Fibroblast of skin of right biceps (primary cell): ENCODE measurements at places on chromosomes 1 and 21.

DNA sequence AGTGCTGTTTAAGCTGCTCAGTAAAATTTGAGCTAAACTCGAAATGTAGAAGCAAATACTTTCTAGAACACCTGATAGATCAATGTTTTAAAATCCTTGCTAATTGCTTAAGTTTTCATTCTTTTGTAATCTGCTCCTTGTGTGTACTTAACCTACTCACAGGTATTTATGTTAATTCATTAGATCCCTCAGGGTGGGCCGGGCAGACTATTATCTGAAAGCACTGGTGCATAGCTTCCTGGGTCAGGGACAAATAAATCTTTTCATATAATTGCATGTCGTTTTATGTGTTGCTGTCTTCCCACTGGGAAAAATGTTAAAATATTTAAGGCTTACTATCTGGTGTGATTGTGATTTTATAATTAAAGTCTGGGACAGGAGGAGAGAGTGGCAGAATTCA lies 440.5 kb downstream of the SMYD3 start:
- DNase-seq: no peak

- peak; percentile 90 for DNase-seq
Measured at GRCh38 chr1:194024659-194025058, 838.2 kb upstream of the B3GALT2 start.

DNA sequence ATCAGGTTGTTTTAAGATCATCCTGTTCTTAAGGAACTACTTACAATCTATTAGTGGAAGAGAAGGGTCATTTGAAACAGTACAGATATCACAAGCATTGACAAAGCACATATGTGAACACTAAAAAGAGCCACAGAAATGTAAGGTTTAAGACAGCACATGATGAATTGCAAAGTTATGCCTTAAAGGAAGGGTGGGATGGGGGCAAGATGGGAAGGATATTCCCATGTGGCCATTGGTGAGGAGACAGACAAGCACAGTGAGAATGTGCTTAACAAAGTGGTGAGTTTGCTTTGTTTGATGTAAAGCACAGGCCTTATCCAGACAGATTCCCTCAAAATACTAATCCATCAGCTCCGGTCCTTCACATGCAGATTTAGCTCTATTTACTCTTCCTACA lies 151.6 kb upstream of the IVNS1ABP start:
- DNase-seq: peak; percentile 46

DNA sequence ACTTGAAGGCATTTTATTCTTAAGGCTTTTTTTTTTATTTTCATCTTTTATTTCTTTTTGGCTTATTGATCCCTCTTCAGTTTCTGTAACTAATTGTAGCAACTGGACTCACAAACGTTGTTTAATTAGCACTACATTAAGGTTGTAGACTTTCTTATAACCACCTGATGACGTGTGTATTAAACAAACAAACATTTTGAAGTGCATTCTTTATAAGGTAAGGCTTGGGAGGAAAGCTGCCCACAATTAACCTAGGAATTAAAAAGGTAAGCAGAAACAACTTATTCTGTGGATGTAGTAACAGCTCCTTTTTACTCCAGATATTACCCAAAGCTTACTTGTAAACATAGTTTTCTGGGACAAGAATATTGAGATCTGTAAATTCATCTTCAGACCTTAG lies 55.0 kb downstream of the CAMSAP2 start:
- no peak for DNase-seq

DNA sequence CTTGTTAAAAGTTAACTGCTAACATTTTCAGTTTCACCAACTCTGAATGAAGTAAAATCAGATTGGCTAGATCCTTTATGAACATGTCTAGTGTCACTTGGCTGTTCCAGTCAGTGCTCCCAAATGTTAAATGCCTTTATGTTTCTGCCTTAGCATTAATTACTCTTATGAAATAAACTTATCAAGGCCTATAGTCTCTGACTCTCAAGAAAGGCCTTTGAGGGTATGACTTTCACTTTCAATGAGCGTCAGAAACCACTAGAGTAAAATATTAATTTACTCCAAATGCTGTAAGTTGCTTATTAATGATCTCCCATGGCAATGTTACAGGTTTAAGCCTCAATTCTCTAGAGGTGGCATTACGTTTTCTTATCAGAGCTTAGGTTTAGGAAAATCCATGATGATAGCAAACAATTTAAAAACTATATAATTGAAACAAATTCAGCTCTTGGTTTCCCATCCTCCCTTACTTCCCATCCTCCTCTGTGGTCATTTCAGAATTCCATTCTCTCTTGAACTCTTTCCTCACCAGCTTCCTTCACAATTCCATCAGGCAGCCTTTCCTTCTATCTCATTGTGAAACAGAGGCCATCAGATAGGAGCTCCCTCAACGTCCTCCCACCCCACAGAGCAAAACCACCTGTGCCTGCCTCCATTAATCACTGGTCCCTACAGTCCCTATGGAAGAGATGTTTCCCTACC lies 108.6 kb upstream of the COP1 start:
- no peak for DNase-seq

GRCh38 chr1:47984175-47984789 lies 12.9 kb downstream of the TRABD2B start:
- DNase-seq: no peak

- peak; percentile 52 for DNase-seq
Measured at GRCh38 chr1:47231301-47232186, 481 bp downstream of the TAL1 start.
